ENCODE measurements at places on chromosomes 1 and 21. TPM values are rescaled to one million over a fixed set of nuclear protein-coding genes. Genes with fewer than 3 reads are reported as not detected.

DNA sequence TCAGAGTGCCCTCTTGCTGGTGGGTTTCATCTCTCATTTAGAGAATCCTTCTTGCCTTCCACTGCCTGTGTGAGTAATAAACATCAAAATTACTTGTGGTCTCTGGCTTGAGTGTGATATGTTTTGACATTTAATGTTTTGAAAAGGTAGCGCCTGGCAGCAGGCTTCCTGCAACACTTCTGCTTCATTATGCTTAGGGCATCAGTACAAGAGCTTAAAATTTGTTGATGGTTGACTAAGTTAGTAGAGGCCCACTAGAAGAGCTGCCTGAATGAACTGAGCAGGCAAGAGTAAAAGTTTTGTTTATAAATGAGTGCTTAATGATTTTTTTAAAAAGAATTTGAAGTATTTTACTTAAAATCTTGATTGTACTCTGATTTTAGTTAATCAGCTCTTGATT, 6.4 kb upstream of the RPE65 start:
- no peaks in the 10 kb centered on the region for H3K36me3 ChIP-seq
- H3K27ac ChIP-seq, result no peak overlapping the region

- H3K36me3 ChIP-seq, result no peaks in the 10 kb centered on the region
- H3K27ac ChIP-seq, result no peak overlapping the region
- DNase-seq, result no peak
- H3K4me1 ChIP-seq, result peaks cover 11% of the 10 kb centered on the region
- no peaks in the 10 kb centered on the region for H3K27me3 ChIP-seq
Observed at GRCh38 chr1:91589437-91589836, 88.8 kb downstream of the CDC7 start.

GRCh38 chr21:33063907-33064622, 5.9 kb upstream of the OLIG1 start:
- H3K36me3 ChIP-seq, result no peaks in the 10 kb centered on the region
- no peak overlapping the region for H3K4me3 ChIP-seq
- no peak overlapping the region for H3K27ac ChIP-seq
- peaks cover 3% of the 10 kb centered on the region for H3K4me1 ChIP-seq
- DNase-seq, result no peak

- H3K4me1 ChIP-seq, result peaks cover 19% of the 10 kb centered on the region
- H3K4me3 ChIP-seq, result peak overlapping the region; percentile 85
- H3K36me3 ChIP-seq, result no peaks in the 10 kb centered on the region
Observed at GRCh38 chr1:234479310-234479559, 256 bp upstream of the TARBP1 start.

DNA sequence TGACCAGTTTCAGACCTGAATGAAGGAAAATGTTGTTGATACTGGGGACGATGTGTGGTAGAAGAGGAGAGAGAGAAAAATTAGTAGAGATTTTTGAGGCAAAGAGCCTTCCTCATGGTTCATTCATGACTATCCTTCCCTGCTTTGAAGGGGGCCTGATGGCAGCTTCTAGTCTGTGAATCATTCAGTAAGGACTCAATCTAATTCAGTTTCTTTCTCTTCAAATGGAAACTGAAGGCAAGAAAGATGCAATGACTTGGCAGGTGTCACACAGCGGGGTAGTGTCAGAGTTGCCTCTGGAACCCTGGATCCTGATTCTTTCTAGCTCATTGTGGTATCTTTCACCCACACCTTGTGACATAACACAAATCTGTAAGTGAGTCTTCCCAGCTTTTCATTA, 14.9 kb upstream of the CD5L start:
- H3K27ac ChIP-seq, result no peak overlapping the region
- no peaks in the 10 kb centered on the region for H3K4me1 ChIP-seq
- no peaks in the 10 kb centered on the region for H3K27me3 ChIP-seq
- no peak for DNase-seq
- H3K36me3 ChIP-seq, result no peaks in the 10 kb centered on the region
- H3K4me3 ChIP-seq, result no peak overlapping the region

- H3K36me3 ChIP-seq, result no peaks in the 10 kb centered on the region
- H3K27ac ChIP-seq, result no peak overlapping the region
- no peak for DNase-seq
- no peak overlapping the region for H3K4me3 ChIP-seq
- no peaks in the 10 kb centered on the region for H3K4me1 ChIP-seq
Observed at GRCh38 chr21:34950980-34951379, 98.1 kb downstream of the RUNX1 start.

GRCh38 chr1:219185486-219186117, 11.9 kb downstream of the LYPLAL1 start:
- peaks cover 30% of the 10 kb centered on the region for H3K4me1 ChIP-seq
- no peak for DNase-seq
- H3K4me3 ChIP-seq, result no peak overlapping the region
- H3K27me3 ChIP-seq, result no peaks in the 10 kb centered on the region
- no peaks in the 10 kb centered on the region for H3K36me3 ChIP-seq

BMP8B gene
- total RNA-seq, result 1.7 TPM

LEFTY2 gene
- 1.2 TPM for total RNA-seq

DNALI1 gene
- 28.1 TPM for total RNA-seq

DENND2C gene
- total RNA-seq, result 3.8 TPM

ZNF692 gene
- total RNA-seq, result 41.9 TPM
